Stimulated activated CD4-positive, alpha-beta T cell treated with anti-CD3 and anti-CD28 coated beads, Interleukin-1b, Interleukin-23, amount 100 ng/mL, for 1 hour (primary cell): ENCODE measurements at places on chromosomes 2 and 18.

DNA sequence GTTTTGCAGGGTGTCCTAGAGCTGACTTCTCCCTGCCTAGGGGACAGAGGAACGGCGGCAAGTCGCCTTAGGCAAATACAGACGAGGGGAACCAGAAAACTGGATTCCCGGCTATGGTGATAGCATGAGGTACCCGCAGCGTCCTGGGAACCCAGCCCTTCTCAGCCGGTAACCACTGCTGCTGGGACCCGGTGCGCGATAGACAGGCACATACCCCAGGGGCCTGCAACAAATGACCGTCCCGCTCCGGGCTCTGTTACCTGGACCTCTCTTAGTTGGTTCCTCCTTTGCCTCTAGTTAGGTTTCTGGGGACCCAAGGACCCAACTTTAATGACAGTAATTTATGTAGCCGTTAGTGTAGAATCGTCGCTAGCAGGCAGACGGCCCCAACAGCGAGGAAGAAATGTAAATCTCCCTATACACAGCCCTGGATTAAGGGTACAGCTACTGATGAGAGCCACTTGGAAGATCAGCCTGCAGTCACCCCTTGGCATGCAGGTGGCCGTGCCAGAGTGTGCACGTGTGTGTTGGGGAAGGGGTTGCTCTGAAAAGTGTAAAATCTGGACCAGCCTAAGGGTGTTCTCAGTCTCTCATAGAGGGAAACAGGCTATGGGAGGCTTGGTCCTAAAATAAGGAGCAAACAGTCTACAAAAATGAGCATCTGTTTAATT is 819 bp upstream of the SERPINE2 start:
- no peak for DNase-seq

DNA sequence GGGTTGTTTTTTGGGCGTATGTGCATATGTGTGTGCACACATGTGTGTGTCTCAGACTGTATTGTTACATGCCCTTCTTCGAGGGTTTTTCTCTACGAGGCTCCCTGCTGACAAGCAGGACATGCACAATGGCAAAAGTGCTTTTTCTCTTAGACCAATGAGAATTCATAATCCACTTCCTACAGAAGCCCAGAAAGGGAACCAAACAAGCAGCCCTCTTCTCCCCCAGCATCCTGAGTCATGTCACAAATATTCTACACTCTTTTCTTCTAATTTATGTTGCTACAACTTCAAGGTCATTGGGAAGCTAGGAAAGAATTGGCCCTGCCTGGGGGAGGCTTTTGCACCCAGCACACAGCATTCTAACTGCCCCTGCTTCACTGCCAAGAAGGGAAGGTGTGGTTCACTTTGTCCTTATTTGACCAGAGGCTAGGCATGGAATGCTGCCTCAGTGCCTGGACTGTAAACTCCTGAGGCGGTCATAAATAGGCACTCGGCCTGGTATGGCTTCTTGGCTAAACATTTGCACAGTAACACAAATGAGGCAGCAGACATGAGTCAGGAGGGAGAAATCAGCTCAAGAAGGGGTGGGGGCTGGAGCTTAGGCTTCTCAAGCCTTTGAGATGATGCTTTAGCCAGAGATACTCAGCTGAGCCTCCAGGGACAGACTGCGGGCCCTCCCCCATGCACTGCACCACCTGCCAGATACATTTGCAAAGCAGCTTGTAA is 92.7 kb upstream of the KLF7 start:
- DNase-seq: no peak

GRCh38 chr2:96153991-96154431 is 8.8 kb upstream of the DUSP2 start:
- no peak for DNase-seq

GRCh38 chr18:23416298-23416697 is 36.8 kb upstream of the RIOK3 start:
- DNase-seq: no peak

DNA sequence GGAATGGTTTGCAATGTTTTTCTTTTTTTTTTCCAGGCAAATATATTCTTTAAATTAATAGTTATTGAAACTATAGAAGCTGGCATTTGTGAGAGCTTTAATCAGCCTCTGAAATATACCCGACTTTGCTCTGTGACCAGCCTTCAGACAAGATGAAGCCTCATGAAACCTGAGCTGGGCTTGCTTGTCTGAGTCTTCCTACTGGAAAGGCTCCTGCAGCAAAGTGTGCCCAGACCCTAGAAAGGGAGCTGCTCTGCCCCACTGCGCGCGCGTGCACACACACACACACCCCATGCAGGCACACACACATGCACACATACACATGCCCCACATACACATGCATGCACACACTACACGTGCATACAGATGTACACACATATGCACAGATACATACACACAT is 203.3 kb upstream of the NT5C1B start:
- DNase-seq: no peak

- DNase-seq: no peak
Measured at GRCh38 chr2:69149631-69150215, 136.7 kb downstream of the ANTXR1 start.

- DNase-seq: no peak
Measured at GRCh38 chr2:197179744-197180498, 130.7 kb downstream of the ANKRD44 start.

DNA sequence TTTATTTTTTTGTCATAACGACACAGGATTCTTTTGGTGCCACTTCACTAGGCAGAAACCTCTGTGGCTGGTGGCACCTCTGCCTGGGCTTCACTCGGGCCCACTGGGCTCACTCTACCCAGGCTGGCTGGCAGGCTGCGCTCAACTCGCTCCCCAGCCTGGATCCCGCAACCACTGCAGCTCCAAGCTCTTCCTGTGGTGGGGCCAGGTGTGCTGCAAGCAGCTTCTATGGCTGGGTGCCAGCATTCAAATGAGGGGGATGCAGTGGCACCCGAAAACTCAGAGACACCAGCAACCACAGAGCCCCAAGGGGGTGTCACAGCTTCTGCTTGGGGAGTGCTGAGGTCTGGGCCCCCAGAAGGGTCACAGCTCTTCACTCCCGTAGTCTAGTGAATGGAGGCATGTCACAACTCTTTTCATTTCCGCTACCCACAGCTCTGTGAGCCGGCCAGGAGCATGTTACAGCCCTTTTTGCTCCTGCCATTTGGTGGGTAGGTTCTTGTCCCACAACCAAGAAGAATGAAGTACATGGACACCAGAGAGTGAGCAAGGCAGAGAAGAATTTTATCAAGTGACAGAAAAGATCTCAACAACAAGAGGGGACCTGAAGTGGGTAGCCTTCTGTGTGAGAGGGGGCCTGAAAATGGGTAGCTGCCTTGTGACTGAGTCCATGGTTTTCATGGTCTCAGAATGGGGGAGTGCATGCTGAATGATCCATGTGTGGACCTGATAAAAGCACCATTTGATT is 170.1 kb downstream of the UBR3 start:
- DNase-seq: no peak

GRCh38 chr2:175743011-175743410 is 259.1 kb downstream of the LNPK start:
- no peak for DNase-seq

DNA sequence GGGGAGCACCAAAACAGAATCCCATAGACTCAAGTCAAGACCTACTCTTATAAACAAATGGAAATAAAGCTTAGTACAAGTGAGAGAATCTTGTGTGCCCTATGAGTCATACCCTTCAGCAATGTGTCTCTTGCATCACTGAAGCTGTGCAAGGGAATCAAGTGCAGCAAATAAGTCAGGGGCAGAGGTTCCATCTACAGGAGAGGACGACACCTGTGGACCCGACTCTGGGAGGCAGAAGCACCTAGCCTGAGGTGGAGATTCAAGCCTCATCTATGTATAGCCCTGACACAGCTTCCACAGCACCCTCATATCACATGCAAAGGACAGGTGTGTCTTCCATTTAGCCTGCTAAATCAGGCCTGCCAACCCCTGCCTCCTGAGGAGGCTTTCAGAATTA is 298.2 kb downstream of the CNTNAP5 start:
- DNase-seq: no peak

DNA sequence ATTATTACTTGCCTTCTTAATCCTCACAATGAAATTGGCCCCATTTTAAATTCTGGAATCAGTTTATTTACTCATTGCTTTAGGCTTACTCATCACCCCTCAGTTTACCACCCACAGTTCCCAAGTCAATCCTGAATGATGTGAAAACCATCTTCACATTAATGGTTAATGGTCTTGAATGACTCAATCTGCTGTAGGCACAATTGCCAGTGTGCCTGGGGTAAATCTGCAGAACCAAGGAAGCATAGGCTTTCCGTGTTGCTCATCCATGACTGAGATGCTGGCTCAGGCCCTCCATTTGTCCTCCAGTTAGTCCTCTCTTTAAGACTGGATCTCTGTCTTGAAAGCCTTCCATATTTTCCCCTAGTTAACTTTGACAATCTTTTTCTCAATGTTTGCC is 164.5 kb downstream of the PMAIP1 start:
- DNase-seq: no peak

GRCh38 chr2:148670773-148671172 is 26.2 kb downstream of the EPC2 start:
- no peak for DNase-seq

GRCh38 chr2:16481351-16481750 is 184.3 kb downstream of the CYRIA start:
- no peak for DNase-seq

DNA sequence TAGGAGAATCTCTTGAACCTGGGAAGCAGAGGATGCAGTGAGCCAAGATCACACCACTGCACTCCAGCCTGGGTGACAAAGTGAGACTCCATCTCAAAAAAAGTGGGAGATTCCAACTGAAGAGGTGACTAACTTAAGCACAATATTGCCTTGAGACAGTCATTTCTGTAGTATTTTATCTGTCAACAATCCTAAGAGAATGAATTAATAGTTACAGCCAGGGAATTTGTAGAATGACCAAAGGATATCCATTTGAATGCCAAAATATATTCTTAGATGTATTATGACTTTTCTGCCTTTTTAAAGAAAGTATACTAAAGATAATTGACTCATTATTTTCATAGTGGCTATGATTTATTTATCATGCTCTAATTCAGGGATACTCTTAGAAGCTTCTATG is 40.7 kb upstream of the CCDC150 start:
- no peak for DNase-seq

DNA sequence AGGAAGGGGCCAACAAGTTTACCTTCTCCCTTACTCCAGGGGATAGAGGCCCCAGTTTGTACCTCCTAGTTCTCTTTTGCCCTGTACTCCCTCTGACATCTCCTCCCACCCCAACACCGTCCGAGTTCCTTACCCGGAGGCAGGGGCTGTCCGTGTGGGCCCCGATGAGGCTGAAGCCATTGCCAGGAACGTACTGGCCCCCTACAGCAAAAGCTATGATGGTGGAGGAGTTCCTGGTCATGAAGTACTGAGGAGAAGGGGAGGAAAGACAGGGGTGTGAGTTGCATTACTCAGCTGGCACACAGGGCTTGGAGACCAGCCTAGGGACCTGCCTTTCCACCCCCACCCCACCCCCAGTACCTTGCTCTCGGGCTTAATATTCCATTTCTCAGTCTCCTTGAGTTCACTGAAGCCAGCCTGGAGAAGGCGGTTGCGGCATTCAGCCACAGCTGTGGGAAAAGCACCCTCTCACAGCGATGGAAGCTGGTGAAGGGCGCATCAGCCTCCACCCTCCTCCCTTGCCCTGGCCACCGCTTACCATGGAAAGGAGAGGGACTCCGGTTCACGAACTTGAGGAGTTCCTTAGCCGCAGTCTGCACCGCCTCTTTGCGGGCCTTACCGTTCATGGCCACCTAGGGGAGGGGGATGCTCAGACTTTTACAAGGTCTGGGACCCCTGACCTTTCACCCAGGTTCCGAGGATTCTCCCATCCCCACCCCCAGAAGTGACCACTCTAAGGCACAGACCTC is 1.0 kb downstream of the DNPEP start:
- DNase-seq: no peak

- no peak for DNase-seq
Measured at GRCh38 chr2:9207641-9208311, 1.2 kb downstream of the ASAP2 start.

DNA sequence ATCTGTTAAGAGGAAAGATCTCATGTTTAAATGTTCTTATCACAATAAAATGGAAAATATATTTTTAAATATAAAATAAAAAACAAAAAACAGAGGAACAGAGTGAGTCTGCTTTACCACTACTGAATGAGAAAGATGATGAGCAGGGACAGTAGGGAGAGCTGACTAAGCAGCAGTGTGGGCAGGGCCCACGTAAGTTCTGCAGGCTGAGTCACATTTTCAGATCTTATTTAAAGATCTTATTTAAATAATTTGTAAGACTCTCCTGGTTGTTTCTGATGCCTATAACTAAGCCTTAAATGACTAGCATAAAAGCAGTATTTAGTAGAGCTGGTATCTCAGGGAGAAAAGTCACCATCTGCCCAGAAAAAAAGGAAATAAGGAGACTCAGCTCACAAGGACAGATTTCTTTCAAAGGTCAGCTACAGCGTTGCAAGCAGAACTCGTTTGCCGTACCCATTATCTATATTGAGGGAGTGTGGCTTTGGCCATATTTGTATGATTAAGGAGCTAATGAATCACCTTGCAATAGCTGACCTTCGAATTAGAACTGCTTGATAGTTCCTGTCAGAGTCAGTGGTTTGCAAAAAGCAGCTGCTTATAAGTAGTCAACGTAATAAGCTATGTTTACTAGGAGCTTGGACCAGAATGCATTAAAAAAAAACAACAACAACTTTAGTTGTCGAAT is 322.1 kb upstream of the CHAC2 start:
- DNase-seq: no peak

GRCh38 chr2:236785611-236786057 is 216.0 kb downstream of the ACKR3 start:
- DNase-seq: no peak

DNA sequence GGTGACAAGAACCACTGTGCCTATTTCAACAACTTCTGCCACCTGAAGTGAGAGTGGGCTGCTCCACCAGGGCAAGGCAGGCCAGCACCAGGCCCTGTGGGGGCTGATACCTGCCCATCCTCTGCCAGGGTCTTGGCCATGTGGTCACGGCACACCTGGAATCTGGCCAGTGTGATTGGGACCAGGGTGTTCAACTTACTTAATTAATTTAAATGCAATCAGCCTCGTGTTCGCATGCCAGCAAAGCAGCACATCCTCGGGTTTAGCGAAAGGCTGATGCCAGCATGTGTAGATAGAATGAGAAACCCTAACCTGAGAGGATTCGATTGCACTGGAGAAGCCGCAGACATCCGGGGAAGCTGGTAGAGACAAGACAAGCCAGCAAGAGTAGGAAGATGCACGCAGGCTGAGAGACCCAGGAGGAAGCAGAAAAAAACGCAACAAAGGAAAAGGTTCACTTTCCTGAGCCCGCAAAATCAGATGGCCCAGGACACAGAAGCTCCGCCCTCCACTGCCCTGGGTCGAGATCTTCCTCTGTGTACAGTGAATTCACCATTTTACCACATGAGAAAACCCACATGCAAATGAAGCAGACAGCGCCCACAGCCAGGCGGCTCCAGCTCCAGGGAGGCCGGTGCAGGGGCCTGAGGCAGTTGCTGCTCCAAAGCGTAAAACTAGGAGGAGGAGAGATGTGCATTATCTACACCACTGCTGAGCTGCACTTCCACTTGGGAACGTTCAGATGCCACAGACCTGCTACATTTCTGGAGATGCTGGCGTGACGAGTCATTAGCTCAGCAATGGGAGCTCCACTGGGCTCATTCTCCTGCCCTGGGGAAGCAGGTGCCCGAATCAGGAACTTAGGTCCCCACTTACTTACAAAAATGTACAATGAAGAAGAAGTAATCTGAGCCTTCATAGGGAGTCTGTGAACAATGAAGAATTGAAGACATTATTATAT is 92.1 kb downstream of the TMEM18 start:
- no peak for DNase-seq
